ENCODE measurements at places on chromosomes 1 and 21. TPM values are rescaled to one million over a fixed set of nuclear protein-coding genes. Genes with fewer than 3 reads are reported as not detected.

The OXCT2 gene
- not detected for total RNA-seq

The HJV gene
- total RNA-seq, result not detected

The GJA5 gene
- not detected for total RNA-seq

The LRP8 gene
- total RNA-seq, result 27.4 TPM

The MOV10 gene
- total RNA-seq, result 32.0 TPM

The TRAPPC10 gene
- 12.1 TPM for total RNA-seq

The LHX8 gene
- total RNA-seq, result not detected

Data from myometrial cell (primary cell).